ENCODE measurements at places on chromosomes 4 and X.

GRCh38 chr4:74578329-74578728 is 133.4 kb downstream of the AREG start:
- no peak for DNase-seq

- no peak for DNase-seq
Measured at GRCh38 chrX:42149765-42150164, 226.4 kb upstream of the CASK start.

DNA sequence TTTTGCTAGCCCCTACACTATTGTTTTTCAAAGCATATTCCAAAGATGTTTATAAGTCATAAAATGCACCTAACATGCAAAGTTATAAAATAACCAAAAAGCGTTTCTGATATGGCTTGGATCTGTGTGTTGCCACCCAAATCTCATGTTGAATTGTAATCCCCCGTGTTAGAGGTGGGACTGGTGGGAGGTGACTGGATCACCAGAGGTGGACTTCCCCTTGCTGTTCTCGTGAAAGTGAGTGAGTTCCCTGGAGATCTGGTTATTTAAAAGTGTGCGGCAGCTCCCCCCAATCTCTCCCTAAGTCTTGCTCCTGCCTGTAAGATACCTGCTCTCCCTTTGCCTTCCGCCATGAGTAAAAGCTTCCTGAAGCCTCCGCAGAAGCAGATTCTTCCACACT is 22.8 kb upstream of the SORBS2 start:
- DNase-seq = no peak

GRCh38 chrX:103656617-103657016 is 27.8 kb downstream of the TCEAL1 start:
- DNase-seq = no peak

- no peak for DNase-seq
Measured at GRCh38 chr4:185831125-185831815, 19.3 kb upstream of the SORBS2 start.

- no peak for DNase-seq
Measured at GRCh38 chr4:3115637-3116270, 41.3 kb downstream of the HTT start.

DNA sequence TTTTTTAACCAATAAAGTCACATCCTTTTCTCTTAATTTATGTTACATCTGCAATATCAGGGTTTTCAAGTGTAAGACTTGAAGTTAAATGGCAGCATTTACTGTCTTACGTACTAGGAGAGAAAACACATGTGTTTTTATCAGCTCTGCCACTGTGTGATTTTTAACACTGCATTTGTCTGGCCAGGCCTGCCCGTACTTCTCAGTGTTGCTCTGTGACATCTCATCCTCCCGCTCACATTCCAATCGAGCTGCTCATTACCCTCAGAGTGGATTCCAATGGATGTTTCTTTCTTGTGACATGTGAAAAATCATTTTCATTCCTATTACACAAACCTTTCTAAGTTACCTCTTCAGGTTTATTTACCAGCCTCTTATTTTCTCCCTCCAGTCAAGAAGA is 420.3 kb downstream of the FAT4 start:
- no peak for DNase-seq

GRCh38 chr4:186621959-186622553 is 66.7 kb upstream of the MTNR1A start:
- no peak for DNase-seq

DNA sequence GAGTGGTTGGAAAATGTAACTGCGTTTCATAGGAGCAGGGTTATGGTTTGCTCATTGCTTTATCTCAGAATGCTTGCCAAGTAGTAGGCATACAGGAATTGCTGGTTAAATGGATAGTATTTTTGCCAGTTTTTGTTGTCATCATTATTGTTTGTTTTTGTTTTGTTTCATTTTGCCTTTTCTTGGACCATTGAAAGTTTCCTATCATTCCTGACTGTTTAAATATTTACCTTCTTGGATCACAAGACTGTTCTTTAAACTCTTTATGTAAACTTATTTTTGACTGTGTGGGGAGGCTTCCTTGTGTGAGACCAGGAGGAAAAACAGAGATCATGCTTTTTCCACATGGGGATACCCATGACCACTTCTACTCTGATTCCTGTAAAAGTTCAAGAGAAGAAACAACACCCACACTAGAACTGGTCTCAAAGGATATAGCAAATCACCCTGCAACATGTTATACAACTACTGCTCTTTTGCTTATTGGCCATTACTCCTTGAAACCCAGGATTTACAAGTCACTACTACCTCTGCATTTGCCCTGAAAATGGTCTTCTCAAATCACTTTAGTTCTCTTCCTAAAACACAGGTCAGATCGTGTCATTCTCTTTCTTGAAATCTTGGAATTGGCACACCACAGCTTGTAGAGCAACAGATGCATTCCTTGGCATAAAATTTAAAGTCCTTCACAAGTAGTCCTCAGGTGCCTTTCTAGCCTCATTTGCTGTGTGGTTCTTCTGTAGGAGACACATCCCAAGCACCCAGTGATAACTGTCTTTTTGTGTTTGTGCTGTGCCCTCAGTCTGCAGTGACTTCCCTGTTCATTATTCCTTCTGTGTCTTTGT is 51.3 kb downstream of the FNIP2 start:
- no peak for DNase-seq

DNA sequence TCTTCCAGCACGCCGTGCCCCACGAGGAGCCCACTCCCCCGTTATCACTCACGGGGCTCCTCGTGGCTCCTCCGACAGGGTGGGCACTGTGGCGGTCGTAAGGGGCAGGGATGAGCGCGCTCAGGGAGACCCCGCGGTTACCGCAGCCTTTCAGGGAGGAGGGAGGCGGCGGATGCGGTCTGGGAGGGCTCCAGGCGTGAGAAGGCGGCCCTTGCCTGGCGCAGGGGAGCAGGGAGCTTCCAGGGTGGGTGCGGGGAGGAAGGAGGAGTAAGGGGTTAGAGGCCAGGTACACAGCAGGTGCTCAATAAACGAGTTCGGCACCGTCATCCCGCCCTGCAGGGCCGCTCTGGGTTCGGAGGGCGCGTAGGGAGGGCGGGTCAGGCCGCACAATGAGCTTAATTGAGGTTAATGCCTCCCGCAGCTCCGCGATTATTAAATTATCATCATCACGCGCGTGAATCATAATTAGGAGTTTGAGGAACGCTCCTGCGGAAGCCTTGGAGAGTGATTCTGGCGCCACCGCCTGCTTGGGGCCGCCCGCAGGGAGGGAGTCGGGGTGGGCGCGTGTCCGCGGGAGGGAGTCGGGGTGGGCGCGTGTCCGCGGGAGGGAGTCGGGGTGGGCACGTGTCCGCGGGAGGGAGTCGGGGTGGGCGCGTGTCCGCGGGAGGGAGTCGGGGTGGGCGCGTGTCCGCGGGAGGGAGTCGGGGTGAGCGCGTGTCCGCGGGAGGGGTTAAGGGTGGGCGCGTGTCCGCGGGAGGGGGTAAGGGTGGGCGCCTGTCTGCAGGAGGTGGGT is 7.6 kb upstream of the NKX1-1 start:
- DNase-seq = no peak
